ENCODE measurements at places on chromosomes 2 and 18.
A peak's percentile ranks its signal among the peaks of the same experiment; 100 is the strongest.

GRCh38 chr2:120269076-120269744, 16.6 kb downstream of the RALB start:
- DNase-seq: peak; percentile 13

DNA sequence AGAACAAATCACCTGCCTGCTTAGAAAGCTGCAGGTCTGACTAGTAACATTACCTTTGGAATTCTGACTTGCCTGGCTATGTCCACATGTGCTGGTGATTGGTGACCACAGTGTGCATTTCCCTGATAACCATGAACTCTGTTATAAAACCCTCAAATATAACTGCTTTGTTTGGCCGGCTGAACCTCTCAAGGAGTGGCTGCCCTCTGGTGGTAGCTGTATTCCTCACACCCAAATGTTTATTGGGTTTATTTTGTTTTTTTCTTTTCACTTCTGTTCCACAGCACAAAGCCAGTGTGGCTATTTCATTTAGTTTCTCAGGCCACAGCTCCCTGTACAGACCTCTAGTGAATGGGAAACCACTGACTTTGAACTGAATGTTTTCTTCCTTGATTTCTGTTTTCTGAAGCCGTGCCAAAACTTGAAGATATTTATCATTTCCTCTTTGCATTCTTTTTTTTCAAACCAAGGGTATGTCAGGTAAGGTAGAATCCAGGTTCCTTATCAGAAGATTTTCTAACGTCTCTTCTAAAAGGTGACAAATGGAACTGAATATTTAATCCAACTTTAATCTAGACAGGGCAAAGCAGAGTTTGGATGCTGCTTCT, 549.0 kb upstream of the VRK2 start:
- peak; percentile 55 for DNase-seq

GRCh38 chr2:135585586-135585985, 54.3 kb downstream of the R3HDM1 start:
- no peak for DNase-seq

DNA sequence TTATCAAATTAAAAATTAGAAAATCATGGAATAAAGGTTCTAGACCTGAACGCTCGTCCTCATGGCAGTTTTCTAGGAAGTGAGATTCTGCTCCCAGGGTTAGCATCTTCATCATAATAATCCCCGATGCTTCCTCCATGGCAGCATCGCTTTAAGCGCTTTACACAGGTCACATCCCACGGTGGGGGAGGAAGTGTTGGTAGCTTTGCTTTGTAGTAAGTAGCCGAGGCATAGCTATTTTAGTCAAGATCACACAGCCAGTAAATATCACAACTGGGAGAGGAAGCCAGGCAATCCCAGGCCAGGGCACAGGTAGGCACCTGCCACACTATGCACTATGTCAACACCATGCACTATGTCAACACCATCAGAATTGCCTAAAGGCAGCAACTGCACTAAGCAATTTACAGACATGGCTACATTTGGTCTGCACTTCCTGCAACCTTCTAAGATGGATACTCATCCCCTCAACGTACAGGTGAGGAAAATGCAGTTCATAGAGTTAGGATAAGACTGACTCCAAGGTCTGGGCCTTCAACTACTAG, 205.5 kb downstream of the FBXO15 start:
- DNase-seq: no peak

DNA sequence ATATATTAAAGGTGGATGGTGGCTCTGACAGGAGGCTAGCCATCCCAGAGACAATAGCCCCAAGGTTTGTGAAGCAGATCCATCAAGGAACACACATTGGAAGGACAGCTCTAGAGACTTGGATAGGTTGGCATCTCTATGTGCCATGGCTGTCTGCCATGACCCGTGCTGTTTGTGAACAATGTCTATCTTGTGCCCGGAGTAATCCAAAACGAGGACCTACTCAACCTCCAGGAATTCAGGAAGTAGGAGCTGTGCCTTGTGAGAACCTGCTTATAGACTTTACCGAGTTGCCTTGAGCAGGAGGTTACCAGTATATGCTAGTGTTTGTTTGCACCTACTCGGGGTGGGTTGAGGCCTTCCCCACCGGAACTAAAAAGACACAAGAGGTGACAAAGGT, 43.1 kb upstream of the SELENOI start:
- DNase-seq: no peak

DNA sequence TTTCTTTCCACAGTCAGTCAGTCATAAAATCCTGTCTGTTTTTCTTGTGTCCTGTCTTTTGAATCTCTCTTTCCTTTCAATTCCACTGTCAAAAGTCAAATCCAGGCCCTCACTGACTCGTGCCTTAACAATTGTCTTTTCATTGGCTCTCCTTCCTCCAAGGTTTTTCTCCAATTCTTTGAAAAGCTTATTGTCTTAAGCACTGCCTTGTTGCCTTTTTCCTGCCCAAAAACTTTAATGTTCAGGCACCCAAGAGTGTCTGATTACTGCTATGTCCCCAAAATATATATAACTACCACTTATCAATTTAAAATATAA, 13.9 kb upstream of the SULT1C4 start:
- DNase-seq: no peak
